ENCODE measurements at places on chromosomes 12 and 14.

DNA sequence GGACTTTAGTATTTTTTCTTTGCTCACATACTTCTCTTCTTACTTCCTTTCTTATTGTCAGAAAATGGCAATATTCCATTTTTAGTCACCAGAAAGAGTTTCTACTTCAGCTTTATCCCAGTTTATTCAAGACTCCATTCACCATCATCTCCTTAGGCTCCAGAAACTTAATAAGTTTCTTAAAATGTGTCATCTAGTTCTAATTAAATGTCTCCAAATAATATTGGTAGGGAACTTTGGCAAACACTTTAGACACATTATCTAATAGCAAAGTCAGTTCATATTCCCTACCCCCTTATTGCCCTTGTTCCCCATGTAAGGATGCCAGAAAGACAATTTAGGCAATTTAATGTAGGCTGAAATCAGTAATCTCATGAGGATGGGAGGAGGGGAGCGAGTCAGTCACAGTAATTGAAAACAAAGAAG, 15.1 kb downstream of the EPYC start:
- no peak for DNase-seq

GRCh38 chr14:60092526-60092920, 800 bp downstream of the PCNX4 start:
- no peak for DNase-seq

DNA sequence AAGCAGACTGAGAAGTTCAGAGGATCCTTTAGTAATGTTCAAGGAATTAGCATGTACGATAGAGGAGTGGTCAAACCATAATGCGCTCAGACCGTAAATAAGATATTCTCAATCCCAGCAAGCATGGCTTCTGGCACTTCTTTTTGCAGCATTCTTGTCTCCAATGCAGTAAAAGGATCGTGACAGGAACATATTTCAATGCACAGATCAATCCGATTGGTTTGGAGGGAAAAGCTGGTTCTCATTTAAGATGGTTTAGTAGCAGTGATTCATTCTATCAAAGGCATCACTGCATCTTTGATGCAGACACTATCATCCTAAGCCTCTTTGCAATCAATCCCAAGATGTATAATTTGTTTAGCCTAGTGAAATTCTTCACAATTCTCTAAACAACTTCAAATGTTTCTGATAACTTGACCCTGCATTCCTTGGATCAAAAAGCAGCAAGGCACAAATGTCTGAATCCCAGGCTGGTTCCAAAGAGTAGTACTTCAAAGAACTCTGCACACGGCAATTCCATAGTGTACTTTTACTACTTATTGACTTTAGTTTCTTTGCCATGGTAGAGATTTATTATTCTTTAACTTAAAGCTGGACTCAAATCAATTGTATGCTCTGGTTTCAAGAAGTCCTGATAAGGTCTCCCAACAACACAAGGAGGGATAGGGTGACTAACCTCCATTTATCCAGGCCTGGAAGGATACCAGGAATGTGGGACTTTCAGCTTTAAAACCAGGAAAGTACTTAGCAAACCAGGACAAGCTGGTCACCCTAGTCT, 96.8 kb upstream of the MDM1 start:
- no peak for DNase-seq

- DNase-seq, result no peak
Observed at GRCh38 chr14:89194376-89194775, 222.7 kb downstream of the FOXN3 start.

- no peak for DNase-seq
Observed at GRCh38 chr14:21229821-21230220, 39.4 kb downstream of the HNRNPC start.

DNA sequence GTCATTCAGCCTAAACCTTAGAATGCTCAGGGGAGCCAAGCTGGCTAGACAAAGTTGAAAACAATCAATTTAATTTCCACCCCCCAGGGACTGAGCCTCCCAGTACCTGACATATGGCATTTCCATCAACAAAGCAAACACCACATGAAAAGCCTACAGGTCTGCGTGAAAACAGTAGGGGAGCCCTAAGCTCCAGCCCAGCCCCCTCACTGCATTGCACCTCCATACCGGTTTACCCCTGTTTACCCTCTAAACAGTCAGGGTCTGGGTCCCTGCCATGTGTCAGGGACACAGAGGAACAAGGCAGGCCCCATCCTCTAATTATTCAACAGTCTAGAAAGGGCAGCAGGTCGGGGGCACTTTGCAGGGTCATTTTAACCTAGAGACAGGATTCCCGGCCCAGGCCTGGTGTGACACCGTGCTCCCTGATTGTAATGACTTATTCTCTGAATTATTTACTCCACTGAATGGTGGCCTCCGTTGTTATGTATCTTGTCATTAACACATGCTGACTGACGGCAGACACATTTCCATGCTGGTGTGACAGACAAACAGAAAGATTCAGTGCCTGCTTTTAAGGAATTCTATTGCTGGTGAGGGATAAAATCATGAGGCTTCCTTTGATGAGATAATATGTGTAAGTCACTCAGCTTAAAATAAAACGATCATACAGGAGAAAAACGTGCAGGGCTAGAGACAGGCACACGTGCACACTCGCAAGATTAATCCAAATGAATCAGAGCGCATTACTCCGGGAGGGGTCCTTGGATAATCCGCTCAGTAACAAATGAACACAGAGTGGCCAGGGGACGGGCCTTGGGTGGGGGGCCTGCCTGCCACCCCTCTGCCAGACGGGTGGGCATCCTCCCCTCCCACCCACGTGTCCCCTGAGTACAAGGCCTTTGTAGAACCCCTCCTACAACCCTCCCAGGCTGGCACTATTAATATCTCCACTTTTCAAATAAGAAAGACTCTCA, 23.2 kb downstream of the CCDC88C start:
- no peak for DNase-seq

DNA sequence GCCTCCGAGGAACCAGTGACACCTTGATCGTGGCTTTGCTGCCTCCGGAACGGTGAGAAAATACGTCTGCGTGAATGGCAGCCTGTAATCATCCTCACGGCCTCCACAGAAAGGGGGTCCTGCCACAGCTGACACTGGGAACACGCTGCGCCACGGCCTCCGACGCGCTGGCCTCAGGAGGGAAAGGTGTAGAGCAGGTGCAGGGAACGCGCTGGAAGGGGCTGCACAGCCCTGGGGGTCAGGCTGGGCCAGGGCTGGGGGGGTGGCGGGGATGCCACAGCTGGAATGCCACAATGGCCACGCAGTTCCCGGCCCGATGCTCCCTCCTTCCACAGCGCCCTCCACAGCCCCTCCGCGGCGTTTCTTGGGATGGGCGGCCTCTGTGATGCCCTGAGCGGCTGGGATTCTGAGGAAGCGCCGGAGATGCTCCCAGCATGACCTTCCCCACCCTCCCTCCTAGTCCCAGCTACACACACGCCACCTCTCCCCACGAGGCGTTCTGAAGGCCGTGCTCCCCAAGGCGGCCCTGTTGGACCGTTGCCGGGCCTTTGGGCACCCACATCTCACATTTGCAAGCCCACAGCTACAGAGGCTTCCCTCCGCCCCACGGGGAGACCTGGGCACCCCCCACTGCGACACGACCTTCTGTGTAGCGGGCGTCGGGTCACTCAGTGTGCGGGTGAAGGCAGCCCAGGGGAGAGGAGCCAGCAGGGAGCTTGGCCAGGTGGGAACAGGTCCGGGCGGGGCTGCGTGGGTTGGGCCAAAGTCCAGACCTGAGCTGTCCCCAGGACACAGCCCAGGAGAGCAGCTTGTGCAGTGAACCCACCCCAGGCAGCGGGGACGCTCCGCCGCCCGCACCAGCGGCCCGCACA, 31.8 kb upstream of the GALNT9 start:
- no peak for DNase-seq

DNA sequence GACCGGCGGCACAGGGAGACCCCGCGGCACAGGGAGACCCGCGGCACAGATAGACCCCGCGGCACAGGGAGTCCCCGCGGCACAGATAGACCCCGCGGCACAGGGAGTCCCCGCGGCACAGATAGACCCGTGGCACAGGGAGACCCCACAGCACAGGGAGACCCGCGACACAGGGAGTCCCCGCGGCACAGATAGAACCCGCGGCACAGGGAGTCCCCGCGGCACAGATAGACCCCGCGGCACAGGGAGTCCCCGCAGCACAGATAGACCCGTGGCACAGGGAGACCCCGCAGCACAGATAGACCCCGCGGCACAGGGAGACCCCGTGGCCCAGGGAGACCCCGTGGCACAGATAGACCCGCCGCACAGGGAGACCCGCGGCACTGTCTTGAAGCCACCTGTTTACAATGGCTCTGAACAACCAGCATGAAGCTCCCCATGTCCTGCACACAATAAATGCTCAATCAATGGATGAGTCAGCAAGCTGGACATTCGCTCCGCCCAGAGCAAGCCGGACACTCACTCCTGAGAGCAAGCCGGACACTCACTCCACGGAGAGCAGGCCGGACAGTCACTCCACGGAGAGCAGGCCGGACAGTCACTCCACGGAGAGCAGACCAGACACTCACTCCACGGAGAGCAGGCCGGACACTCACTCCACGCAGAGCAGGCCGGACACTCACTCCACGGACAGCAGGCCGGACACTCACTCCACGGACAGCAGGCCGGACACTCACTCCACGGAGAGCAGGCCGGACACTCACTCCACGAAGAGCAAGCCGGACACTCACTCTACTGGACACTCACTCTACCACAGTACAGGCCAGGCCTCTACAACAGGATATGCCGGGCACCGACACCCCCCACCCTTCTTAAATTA, 121.9 kb downstream of the RFLNA start:
- no peak for DNase-seq

- DNase-seq, result no peak
Observed at GRCh38 chr14:61654026-61654425, 41.3 kb upstream of the HIF1A start.

- DNase-seq, result no peak
Observed at GRCh38 chr12:16392846-16393535, 45.5 kb downstream of the MGST1 start.

- DNase-seq, result no peak
Observed at GRCh38 chr14:47790477-47790876, 115.1 kb upstream of the MDGA2 start.

DNA sequence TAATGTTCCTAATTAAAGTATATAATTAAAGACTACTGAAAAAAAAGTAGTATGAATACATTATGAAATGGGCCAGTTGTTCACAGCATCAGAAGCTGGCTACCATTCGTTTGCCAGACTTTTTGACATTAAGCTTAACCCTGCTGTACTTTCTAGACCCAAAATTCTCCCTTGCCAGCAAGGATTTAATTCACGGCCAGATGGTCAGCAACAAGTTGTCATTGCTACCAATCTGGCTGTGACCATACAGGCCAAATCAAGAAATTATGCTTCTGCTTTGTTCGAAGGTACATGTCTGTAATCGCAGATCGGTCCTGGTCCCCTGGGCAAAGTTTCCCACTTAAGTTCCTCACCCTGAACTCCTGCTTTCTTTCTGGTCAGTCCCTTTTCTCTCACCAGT, 217.7 kb upstream of the ATXN7L3B start:
- no peak for DNase-seq

DNA sequence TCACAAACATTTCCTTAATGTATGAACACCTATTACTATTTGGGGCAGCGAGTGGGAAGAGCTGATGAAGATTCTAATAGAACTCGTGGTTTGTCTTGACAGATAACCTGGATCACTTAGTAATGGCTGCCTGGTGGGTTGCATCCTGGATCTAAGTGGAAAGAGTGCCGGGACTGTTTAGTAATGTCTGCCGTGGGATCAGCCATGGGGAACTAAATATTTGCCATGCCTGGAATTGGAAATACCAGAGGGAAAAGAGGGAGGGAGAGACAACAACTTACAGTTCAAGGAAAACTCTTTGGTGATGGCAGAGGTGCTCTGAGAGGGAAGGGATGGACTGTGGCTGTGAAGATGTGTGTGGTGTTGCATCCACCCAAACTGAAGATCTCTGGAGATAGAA, 21.3 kb upstream of the CCDC63 start:
- no peak for DNase-seq

- DNase-seq, result no peak
Observed at GRCh38 chr14:21048638-21049037, 6.5 kb downstream of the RNASE7 start.

DNA sequence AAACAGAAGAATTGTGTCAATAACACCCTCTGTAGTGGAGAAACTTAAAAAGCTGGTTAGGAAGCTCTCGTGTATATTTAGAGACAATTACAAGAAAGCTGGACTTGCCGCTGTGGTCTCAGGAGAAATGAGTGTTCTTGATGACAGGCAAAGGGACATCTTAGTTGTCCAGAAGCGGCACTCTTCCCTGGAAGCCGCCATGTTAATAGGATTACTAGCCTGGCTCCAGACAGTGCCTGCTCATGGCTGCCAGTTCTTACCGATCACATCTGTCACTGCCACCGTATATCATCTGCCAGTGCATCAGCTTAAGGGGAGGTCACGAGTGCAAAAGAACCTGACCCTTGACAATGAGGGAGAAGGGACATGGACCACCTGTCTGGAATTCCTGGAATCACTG, 48.9 kb downstream of the C14orf132 start:
- no peak for DNase-seq

All from activated CD4-positive, alpha-beta T cell treated with anti-CD3 and anti-CD28 coated beads for 24 hours (primary cell).